T-cell (primary cell): ENCODE measurements at places on chromosomes 1 and 21. TPM values are rescaled to one million over a fixed set of nuclear protein-coding genes. Genes with fewer than 3 reads are reported as not detected.

- DNase-seq, result no peak
- no peak overlapping the region for H3K4me3 ChIP-seq
- no peaks in the 10 kb centered on the region for H3K27me3 ChIP-seq
These were observed 45.8 kb upstream of the NTPCR start for GRCh38 chr1:232904566-232904965.

Gene CRP
- not detected for total RNA-seq

Gene HENMT1
- 11.0 TPM for total RNA-seq

- H3K4me1 ChIP-seq, result no peaks in the 10 kb centered on the region
- DNase-seq, result no peak
- H3K27me3 ChIP-seq, result no peaks in the 10 kb centered on the region
- H3K4me3 ChIP-seq, result no peak overlapping the region
- no peak overlapping the region for H3K27ac ChIP-seq
These were observed 678.1 kb upstream of the CXADR start for GRCh38 chr21:16834791-16835190.

- no peaks in the 10 kb centered on the region for H3K36me3 ChIP-seq
- H3K4me3 ChIP-seq, result no peak within 1 kb of the TSS
- peaks cover 22% of the 10 kb centered on the region for H3K27me3 ChIP-seq
- no peak within 1 kb of the TSS for H3K27ac ChIP-seq
- no peak for DNase-seq
These were observed at the start of gene CAPN9 for GRCh38 chr1:230747127-230747730. CAPN9 (plus strand) TSS chr1:230747388; CDS start chr1:230747497, 109 bp downstream.

DNA sequence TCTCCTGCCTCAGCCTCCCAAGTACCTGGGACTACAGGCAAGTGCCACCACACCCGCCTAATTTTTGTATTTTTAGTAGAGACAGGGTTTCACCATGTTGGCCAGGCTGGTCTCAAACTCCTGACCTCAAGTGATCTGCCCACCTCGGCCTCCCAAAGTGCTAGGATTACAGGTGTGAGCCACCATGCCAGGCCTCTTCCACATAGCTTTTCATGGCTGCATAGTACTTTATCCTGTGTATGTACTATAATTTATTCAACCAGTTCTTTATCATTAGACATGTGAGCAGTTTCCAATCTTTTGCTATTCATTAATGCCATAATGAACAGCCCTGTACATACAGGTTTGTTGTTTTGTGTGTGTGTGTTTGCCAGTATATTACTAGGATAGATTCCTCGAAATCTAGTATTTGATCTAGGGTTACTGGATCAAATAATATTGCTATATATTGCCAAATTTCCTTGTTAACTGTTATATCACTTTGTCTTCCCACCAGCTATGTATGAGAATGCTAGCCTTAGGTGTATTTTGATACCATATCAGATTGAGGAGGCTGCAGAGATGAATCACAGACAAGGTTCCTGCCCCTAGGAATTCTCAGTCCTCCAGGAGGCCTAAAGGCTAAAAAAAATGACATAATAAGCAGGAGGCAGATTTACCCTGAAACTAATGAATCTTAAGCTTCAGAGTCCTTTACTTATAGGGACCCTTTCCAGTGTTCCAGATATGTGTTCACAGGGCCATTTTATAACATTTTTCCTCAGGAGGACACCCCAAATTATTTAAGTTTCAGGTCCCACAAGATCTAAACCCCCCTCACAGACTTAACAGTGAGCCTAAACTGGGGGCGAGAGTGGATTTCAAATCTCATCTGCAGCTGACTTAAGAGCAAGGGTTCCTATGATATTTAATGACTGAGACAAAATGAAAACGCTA is 2.1 kb upstream of the PDIK1L start:
- no peaks in the 10 kb centered on the region for H3K27me3 ChIP-seq
- H3K27ac ChIP-seq, result no peak overlapping the region
- no peak for DNase-seq
- peaks cover 16% of the 10 kb centered on the region for H3K4me1 ChIP-seq
- H3K36me3 ChIP-seq, result no peaks in the 10 kb centered on the region
- H3K4me3 ChIP-seq, result no peak overlapping the region

DNA sequence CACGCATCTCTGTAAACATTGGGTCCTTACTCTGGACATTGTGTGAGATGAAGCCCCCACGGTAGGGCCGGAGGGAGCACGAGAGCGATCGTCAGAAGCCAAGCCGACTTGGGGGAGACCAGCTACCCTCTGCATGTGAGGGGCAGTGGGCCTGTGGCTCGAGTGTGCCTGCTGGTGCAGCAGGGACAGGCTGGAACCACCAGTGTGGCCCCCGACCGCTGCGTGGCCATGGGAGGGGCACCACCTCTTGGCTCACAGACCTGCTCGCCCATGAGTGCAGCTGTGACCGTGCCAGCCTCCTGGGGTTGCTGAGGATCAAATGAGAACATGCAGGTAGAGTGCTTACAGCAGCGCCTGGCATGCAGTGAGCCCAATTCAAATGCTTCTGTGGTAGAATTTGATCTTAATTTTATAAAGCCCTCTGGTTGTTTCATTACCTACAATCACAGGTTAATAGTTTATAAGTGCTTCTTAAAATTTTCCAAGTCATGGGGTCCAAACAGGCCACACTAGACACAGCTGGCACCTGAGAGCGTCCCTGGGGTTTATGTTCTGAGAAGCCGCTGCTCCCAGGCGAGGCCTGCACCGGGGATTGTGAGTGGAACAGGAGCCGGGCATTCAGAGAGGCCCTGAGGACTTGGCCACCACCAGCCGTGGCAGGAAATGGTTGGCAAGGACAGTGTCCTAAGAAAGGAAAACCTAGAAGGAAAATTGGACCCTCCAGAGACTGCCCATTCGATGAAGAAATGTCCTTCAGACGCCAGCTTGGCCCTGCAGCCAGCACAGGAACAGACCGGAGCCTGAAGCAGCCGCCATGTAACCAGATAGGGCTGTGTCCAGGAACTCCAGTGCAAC is 22.6 kb upstream of the ADARB1 start:
- no peak overlapping the region for H3K27ac ChIP-seq
- H3K27me3 ChIP-seq, result peaks cover 50% of the 10 kb centered on the region
- H3K4me1 ChIP-seq, result no peaks in the 10 kb centered on the region
- no peaks in the 10 kb centered on the region for H3K36me3 ChIP-seq
- no peak overlapping the region for H3K4me3 ChIP-seq

- no peaks in the 10 kb centered on the region for H3K27me3 ChIP-seq
- H3K4me1 ChIP-seq, result peaks cover 7% of the 10 kb centered on the region
- H3K36me3 ChIP-seq, result no peaks in the 10 kb centered on the region
- H3K4me3 ChIP-seq, result peak within 1 kb of the TSS; percentile 99
- peak; percentile 96 for DNase-seq
These were observed at the start of gene PDIK1L for GRCh38 chr1:26111530-26112406. PDIK1L (plus strand) TSS chr1:26111824; CDS start chr1:26114309, 2,485 bp downstream.

Gene PDZK1
- not detected for total RNA-seq

- H3K27ac ChIP-seq, result no peak overlapping the region
- no peaks in the 10 kb centered on the region for H3K4me1 ChIP-seq
- H3K27me3 ChIP-seq, result no peaks in the 10 kb centered on the region
- no peaks in the 10 kb centered on the region for H3K36me3 ChIP-seq
- no peak for DNase-seq
- no peak overlapping the region for H3K4me3 ChIP-seq
These were observed 166.8 kb upstream of the GALNT2 start for GRCh38 chr1:229900220-229900619.

- no peaks in the 10 kb centered on the region for H3K36me3 ChIP-seq
- no peak for DNase-seq
- no peaks in the 10 kb centered on the region for H3K4me1 ChIP-seq
- peaks cover 13% of the 10 kb centered on the region for H3K27me3 ChIP-seq
- H3K27ac ChIP-seq, result no peak overlapping the region
- no peak overlapping the region for H3K4me3 ChIP-seq
These were observed 147.2 kb downstream of the CHD1L start for GRCh38 chr1:147389532-147390184.

- H3K4me1 ChIP-seq, result no peaks in the 10 kb centered on the region
- H3K27me3 ChIP-seq, result peaks cover 28% of the 10 kb centered on the region
- no peak overlapping the region for H3K27ac ChIP-seq
These were observed 42.5 kb upstream of the POFUT2 start for GRCh38 chr21:45330075-45330781.

Gene SLAMF7
- total RNA-seq, result 9.5 TPM
